Colonic mucosa (tissue), 4 donors: ENCODE measurements at places on chromosomes 4 and X.

- DNase-seq = no peak
Measured at GRCh38 chr4:103012060-103012459, 7.4 kb downstream of the SLC9B1 start.

- no peak for DNase-seq
Measured at GRCh38 chr4:67558493-67558892, at the start of gene STAP1. Gene STAP1, plus strand, starts transcription at chr4:67558727. Its CDS starts 83 bp downstream, at chr4:67558810.

DNA sequence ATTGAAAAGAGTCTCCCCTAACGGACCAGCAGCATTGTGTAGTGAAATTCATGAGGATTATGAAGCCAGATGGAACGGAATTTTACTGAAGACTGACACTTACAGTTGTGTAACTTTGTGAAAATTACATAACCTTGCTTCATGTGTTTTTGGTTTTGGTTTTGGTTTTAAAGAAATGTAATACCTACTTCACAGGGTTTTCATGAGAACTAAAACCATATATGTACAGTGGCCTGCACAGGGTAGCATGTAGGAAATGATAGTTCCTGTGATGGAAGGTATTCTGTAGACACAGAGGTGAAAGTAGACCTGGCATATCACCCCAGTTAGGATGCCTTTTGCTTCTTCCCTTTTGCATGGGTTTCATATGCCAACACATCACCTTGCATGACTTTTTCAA lies 247.0 kb downstream of the BANK1 start:
- no peak for DNase-seq

DNA sequence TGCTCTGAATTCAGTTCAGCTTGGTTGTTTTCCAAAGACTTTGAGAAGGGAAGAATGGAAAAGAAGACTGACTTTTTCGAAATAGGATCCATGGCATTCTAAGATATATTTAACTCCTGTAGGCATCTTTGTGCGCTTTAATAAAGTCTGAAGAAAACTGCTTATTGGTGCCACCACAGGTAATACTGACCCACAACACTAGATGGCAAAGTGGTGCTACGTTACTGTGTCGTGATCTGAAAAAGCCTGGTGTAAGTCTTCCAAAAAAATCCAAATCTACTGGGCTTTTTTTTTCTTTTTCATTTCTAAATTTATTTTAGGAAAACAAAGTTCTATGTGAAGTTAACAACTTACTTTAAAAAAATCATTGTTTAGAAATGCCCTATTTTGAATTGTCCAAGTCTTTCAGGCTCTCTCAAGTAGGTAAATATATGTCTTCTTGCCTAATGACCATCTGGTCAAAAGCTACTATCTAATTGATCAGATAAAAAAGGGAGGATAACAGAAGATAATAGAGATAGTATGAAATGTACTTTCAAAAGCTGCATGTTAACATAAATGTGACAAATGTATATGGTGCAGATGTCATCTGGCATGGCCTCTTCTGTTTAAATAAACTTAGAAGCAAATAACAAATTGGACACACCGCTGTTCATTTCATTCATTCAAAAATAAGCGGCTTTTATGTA lies 47.0 kb upstream of the MID1IP1 start:
- peak; percentile 22 for DNase-seq

- no peak for DNase-seq
Measured at GRCh38 chr4:139267301-139267700, 12.7 kb downstream of the MGARP start.

- DNase-seq = no peak
Measured at GRCh38 chrX:56382278-56382677, 150.1 kb downstream of the KLF8 start.

DNA sequence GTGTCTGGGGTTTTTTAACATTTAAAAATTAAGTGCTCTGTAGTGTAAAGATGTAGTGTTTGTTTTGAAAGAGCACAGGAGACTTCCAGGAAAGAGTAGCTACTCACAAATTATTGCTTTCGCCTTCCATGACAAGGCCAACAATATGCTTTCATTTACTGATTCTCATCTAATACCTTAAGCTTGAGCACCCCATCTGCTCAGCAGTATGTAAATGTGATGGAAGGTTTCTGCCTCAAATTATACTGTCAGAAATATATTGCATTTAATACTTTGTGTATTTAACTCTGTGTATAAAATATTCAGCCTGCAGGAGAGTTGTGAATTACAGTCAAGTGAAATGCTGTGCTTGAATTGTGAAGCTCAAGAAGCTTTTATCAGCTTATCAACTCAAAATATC lies 296.3 kb upstream of the ATOH1 start:
- DNase-seq = no peak

DNA sequence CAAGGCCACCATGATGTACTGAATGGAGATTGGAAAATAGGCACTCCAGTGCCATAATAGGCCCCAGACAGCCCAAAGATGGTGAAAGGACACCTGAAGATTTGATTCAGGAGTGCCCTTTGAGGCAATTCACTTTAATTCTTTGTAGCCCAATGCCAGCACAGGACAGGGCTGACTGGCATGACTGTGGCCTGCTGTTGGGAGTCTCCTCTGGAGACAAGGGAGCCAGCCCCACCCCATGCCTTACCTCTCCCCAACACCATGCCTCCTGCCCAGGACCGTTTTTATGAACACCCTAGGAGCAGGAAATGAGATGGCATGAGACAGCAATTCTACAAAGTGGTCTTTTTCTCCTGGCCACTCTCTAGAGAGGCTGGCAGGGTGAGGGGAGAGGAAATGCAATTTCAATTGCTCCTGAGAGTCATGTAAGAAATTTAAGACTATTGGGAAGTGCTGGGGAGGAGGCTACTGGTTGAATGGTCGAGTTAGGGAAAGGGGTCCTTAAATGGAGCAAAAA lies 94.2 kb upstream of the MAMLD1 start:
- DNase-seq = no peak

DNA sequence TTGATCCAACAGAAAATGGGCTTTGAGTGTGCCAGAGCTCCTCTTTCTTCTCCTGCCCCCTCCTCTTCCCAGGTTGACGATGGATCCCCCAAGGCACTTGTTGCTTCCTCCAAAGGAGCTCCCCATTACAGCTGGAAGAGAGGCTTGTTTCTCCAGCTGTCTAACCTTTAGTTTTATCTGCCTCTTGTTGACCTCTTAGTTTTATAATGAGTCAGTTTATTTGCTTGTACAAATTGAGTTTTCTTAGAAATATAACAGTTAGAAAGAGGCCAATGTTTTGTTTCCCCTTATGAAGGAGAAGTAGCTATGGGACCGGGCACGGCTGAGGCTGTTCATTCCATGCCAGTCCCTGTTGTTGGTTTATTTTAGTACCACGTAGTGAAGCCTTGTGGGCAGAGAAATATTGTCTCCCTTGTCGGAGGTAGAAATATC lies 158.2 kb downstream of the SPRY1 start:
- peak; percentile 25 for DNase-seq

DNA sequence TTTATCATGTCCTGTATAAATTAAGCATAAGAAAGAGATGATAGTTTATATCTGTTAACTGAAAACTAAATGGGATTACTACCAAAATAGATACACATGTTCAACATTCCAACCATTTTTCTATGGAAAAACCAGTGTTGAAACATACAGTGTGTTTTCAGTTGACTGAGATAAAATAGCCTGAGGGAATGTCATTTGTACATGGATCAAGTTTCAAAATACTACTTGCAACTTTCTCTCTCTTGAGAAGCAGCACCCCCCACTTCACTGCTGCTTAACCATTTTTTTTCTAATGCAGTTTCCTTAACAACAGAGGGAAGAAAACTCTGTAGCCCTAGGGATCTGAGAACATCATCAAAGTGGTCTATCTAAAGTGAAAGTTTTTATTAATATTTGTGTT lies 70.8 kb downstream of the NPNT start:
- DNase-seq = no peak

DNA sequence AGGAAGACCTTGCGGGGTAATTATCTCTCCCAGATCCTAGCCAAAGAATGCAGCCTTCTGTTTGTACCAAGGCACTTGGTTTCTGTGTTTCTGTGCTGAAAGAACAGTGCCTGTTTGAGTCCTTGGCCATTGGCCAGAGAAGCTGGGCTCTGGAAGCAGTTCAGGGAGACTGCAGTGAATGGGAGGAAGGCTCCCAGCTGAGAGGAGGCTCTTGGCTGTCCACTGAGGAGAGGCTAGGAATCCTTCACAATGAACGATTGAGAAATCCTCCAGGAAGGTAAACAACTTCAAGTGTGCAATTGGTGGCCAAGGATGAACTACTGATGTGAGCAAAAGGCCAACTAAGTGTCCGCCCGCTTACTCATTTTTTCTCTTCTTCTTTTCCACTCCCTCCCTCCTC lies 61.3 kb downstream of the HS3ST1 start:
- DNase-seq = peak; percentile 19

GRCh38 chr4:10750714-10751113 lies 66.1 kb upstream of the CLNK start:
- DNase-seq = no peak

GRCh38 chr4:38866973-38867477 lies 581 bp upstream of the FAM114A1 start:
- no peak for DNase-seq

DNA sequence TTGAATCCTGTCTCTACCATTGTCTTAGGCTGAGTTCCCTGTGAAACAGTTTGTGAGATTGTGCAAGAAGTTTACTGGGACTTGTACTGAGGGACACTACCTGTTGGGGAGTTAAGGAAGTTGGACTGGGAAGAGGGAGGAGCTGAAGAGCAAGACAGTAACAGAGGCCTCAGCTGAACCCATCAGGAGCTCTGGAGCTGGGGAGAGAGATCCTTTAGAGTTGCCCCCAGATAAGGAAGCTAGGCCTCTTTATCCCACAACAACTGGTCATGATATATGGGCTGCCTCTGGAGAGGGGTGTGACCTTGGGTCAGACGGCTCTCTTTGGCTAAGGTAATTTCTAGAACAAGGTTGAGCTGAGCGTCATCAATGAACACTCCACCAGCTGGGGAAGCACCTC lies 137.8 kb upstream of the SLC4A4 start:
- peak; percentile 31 for DNase-seq

- DNase-seq = peak; percentile 66
Measured at GRCh38 chr4:173167758-173168395, 734 bp upstream of the GALNT7 start.

DNA sequence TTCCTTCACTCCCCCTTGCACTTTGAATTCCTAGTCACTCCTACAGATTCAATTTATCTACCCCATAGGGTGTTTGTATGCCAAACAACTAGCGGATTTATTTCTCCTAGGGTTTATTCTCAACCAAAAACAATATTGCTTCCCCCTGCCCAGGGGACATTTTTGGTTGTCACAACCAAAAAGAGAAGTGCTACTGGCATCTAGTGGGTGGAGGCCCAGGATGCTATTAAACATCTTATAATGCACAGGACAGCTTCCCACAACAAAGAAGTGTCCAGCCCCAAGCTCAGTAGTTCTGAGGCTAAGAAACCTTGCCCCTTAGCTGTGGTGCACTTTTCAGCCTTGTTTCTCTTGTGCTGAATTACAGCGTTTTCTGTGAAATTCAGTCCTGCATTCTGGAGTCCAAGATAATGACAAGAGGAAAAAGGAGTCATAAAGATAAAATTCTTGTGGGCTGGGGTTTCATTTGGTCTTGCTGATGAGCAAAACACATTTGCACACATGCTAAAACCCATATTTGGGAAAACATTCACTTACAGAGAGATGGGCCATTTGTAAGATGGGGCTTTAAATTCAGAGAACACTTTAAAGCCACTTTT lies 11.2 kb upstream of the SYTL4 start:
- DNase-seq = no peak

- DNase-seq = no peak
Measured at GRCh38 chrX:48919360-48919841, 577 bp upstream of the PIM2 start.

DNA sequence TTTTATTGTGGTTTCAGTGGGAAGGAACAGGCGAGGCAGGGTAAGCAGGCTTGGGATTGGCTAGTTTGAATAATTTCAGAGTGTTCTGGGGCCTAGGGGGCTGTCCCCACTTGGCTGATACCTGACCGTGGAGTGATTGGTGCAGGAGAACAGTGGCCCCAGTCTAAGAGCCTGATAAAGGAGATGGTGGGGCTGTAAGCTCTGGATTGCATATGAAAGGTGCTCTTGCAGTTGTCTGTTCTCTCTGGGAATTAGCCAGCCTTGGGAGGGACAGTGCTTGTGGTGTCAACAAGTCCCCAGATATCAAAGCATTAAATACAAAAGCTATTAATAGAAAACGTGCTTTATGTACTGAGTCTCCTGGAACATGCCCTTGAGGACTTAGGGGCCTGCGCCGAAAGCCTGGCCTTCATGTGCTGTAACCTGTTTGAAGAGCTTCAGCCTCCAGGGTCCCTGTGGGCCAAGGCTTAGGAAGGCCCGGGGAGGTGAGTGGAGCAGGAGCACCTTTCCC lies 30.4 kb upstream of the CLTRN start:
- DNase-seq = no peak

DNA sequence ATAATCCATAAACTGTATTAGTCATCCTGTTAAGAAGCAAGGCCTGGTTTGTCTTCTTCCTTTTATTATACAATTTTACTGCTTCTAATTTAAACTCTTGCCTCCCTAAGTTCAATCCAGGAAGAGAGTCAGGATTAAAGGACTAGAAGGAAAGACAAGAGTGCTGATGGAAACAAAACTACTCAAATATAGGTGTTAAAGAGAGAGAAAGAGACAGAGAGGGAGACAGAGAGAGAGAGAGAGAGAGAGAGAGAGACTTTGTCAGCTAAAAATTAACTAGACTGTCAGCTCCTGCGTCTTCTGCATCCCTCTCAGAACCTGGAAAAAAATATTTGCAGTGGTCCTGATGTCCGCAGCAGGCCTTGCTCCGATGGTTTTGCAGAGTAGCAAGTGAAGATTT lies 13.5 kb upstream of the FGG start:
- DNase-seq = no peak

DNA sequence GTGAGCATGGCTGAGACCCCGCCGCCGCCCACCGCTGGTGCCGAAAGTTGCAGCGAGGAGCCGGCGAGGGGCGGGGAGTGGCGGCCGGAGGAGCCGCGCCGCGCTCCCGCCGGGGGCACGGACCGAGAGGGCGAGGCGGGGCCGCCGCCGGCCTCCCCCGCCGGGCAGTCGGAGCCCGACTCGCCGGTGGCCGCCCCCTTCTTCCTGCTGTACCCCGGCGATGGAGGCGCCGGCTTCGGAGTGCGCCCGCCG lies 16.5 kb downstream of the UTP3 start:
- no peak for DNase-seq

DNA sequence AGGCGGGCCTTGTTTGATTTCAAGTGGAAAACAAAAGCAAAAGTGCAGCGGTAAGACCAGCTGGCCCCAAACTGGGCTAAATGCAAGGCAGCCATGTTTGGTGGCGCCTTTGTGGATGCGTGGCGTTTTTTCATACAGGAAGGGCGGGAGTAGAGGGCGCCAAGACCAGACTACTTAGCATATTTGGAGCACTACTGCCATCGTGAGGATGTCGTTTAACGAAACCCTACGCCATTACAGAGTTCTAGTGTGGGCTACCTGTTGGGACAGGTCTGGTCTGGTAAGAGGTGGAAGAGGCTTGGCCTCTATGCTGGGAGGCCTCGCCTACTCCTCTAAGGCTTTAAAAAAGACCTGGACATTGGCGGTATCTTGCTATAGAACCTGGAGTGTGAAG lies 230.7 kb upstream of the STK26 start:
- peak; percentile 94 for DNase-seq

DNA sequence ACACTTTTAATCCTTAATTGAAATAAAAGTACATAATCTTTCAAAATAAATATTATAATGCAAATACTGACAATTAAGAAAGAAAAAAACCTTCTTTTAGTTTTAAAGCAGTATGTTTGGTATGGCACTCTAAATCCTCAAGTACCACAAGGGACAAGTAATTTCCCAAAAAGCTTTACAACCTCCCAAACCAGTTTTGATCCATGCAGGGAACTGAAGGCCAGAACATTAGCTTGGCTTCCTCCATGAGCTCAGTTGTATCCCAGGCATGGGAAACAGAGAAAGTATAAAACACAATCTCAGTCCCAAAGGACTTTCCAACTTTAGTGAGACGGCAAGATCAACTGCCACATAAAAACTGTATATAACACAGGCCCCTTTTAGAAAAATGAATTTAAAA lies 82.2 kb downstream of the ZNF330 start:
- no peak for DNase-seq
